ENCODE measurements at places on chromosomes 12 and 14.

GRCh38 chr14:20655851-20656250 lies 14.4 kb upstream of the OR6S1 start:
- no peak for DNase-seq

DNA sequence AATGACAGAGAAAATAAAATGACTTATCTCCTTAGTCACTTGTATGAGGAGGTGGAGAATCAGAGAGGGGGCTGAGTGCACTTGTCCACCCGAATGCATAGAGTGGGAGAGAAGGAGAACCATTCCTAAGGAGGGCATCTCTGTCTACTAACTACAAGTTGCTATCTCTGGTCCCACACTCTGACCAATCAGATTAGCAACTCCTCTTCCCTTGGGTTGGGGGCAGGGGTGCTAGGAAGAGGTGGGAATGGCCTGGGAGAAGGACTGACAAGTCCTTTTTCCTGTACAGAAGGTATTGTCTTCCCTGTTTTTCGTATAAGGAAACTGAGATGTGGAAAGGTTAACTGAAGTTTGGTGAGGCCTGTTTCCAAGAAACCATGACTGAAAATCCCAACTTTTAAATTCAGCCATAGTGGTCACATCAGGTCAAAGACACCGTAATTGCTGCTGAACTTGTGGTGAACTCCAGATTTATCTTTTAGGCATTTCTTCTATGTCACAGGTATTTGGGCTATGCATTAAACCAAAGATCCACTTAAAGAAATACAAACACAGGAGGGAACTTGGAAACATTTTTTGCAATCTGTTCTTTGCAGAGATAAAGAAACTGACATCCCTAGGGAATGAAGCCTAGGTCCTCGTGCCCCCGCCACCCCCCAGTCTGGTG lies 207.8 kb downstream of the CRADD start:
- DNase-seq = no peak

- no peak for DNase-seq
Observed at GRCh38 chr12:22932431-22932830, 307.5 kb downstream of the ETNK1 start.

GRCh38 chr12:100450735-100451134 lies 22.9 kb upstream of the NR1H4 start:
- no peak for DNase-seq

DNA sequence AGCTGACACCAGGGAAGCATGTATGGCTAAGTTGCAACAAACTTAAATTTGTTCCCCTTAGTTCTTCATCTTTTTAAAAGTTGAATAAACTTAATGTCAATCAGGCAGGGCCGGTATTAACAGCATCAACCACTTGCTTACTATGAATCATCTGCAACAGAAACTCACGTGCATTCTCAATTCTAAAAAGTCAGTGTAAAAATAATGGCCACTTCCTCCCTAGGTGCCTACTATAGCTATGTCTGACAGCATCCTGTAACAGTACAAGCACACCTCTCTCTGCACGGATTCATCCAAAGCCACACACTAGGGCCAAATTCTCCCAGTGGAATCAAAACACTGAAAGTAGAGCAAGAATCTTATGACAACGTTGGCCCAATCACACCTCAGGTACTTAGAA lies 48.6 kb downstream of the PPP1R36 start:
- no peak for DNase-seq

GRCh38 chr12:127273626-127274025 lies 993.3 kb upstream of the TMEM132C start:
- DNase-seq = no peak

GRCh38 chr12:116559162-116559935 lies at the start of gene MAP1LC3B2:
MAP1LC3B2 (plus strand) TSS chr12:116559381; CDS start chr12:116575943, 16,562 bp downstream.
- no peak for DNase-seq

GRCh38 chr12:77940567-77940966 lies 109.9 kb downstream of the NAV3 start:
- no peak for DNase-seq

DNA sequence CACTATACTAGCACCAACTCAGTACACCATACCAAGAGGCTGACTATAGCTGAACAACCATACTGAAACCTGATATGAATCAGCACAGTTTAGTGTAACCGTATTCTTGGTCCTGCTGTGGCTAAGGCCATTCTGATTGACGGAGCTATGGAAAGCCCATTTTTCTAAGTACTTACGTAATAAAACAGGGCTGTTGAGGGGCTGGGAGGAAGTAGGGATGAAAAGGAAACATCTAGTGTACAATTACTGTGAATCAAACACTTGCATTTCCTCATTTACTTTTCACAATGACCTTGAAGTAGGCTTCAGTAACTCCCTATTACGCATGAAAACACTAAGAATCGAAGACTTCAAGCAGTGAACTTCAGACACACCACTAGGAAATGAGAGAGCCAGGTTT lies 198.2 kb downstream of the BTG1 start:
- DNase-seq = no peak

- no peak for DNase-seq
Observed at GRCh38 chr12:79356216-79356615, 334.5 kb downstream of the PAWR start.

DNA sequence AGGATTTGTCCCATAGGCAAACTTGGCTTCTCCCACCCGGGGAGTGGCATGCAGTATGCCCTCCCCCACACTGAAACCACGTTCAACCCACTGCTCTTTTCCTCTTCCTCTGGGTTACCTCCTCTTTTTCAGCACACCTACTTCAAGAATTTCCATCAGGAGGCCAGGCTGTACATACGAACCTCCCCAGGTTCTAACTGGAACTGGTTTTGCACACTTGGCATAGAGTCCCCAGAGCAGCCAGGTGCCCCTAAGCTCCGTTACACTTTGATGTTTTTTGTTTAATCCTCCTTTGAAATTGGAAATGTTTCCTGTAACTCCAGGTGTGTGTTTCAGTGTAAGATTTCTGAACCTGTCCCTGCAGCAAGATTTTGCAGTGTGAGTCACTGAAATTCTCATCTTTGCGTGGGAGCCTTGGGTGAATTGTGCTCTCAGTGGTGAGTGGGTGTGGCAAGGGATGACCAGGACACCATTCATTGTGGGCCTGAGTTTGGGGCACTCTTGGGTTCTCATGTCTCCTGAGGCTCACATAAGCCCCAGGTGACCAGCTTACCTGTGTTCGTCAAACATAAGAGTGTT lies 18.2 kb downstream of the CD9 start:
- DNase-seq = no peak

DNA sequence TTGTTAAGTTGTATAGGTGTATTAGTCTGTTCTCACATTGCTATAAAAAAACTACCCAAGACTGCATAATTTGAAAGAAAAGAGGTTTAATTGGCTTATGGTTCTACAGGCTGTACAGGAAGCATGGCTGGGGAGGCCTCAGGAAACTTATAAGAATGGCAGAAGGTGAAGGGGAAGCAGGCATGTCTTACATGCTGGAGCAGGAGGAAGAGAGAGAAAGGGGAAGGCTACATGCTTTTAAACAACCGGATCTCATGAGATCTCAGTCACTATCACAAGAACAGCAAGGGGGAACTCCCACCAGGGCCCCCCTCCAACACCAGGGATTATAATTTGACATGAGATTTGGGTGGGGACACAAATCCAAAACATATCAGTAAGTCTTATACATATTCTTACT lies 60.5 kb upstream of the OR10AD1 start:
- DNase-seq = no peak

- DNase-seq = no peak
Observed at GRCh38 chr12:131011165-131012079, 57.7 kb downstream of the ADGRD1 start.

GRCh38 chr12:112046003-112046402 lies 32.8 kb downstream of the ERP29 start:
- no peak for DNase-seq

DNA sequence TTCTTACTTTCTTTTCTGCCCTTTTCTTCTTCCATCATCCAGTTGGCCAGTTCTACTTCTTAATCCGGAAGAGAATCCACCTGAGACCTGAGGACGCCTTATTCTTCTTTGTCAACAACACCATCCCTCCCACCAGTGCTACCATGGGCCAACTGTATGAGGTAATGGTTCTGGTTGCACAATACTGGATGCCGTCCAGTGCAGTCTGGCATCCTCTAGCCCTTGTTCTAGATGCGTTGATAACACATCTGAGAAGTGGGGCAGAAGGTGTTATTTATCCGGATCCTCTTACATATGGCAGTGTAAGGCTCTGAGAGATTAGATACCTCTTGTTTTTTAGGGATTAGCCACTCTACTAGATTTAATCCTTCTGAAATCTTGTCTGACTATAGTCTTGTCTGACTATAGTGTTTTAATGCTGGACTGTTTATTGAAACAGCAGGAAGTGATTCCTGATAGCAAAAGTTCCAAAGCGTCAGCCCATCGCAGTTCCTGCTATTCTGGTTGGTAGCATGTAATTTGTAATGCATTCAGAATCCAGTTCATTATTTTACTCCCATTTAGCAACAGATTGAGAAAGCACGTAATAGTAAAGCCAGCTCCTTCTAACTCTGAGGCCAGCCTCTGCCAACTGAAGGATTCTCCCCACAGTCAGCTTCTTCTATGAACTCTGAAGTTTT lies 7.9 kb downstream of the GABARAPL1 start:
- DNase-seq = no peak

GRCh38 chr12:117439531-117440001 lies 78.1 kb upstream of the NOS1 start:
- DNase-seq = no peak

Measured in GOT3 (cell line).